Activated CD8-positive, alpha-beta memory T cell treated with anti-CD3 and anti-CD28 coated beads, Interleukin-2, amount 50 U/mL, for 4 hours (primary cell): ENCODE measurements at places on chromosomes 5 and 9.
A peak's percentile ranks its signal among the peaks of the same experiment; 100 is the strongest.

- DNase-seq = no peak
These were observed 14.4 kb upstream of the CEP78 start for GRCh38 chr9:78221425-78221824.

GRCh38 chr5:133944263-133945185 is 23.9 kb downstream of the C5orf15 start:
- no peak for DNase-seq

DNA sequence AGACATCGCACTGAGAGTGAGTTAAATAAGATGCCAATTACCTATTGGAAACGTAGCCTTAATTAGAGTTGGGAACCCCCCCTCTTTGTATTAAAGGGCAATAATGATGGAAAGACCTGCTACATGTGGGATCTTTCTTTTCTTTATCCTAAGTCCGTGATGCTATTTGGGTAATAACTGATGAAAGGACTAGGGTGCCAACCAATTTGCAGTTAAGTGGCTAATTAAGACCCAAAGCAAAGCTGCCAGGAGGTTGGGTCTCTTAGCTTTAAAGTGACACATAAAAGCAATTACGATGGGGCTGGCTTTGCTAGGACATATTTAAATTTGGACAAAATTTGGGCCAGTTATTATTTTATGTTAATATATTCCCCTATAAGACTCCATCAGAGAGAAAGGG is 728.8 kb downstream of the NR2F1-AS1 start:
- no peak for DNase-seq

GRCh38 chr9:17005056-17005823 is 129.6 kb upstream of the CNTLN start:
- DNase-seq = no peak

- DNase-seq = no peak
These were observed 44.1 kb upstream of the SYNPO start for GRCh38 chr5:150596313-150596712.

DNA sequence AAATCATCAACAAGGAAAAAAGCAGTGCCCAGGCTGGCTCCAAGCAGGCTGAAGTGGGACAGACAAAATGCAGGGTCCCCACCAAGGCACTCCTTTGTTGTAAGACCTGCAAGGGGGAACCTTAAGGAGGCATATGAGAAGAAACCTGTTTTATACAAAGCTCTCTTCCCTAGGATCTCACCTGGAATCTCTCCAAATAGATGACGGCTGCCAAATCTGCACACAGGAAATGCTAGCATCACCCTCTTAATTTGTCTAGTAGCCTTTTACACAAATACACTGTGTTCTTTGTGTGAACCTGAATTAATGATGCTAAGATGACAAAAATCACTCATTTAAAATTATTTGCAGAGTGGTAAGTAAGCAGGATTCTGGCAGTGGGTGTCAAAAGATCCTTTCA is 280.2 kb downstream of the SPOCK1 start:
- DNase-seq = no peak

- no peak for DNase-seq
These were observed 192.2 kb upstream of the C9orf72 start for GRCh38 chr9:27765266-27766072.

GRCh38 chr9:136921307-136921706 is 23.2 kb downstream of the FBXW5 start:
- no peak for DNase-seq

- no peak for DNase-seq
These were observed 7.2 kb upstream of the LCN2 start for GRCh38 chr9:128142061-128142460.

DNA sequence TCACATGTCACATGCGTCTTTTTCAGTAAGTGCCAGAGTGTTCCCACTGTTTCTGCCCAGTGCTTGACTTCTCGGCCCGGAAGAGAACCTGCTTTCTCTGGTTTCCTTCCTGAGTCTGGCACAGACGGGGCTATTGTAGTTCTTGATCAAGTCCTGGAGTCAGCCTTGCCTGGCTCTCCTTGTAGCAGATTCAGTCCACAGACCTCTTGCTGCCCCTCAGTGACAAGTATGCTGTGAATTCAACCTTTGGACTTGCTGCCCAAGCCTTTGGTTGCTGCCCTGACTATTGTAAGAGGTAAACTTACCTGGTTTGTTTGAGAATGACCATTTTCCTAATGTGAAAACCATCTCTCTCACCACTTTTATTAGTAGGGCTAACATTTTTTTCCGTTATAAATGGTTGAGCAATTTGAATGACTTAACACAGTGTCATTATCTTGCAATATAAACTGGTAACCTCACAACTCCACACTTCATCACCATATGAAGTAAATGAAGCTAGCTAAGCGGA is 24.7 kb downstream of the ZBTB34 start:
- DNase-seq = no peak

DNA sequence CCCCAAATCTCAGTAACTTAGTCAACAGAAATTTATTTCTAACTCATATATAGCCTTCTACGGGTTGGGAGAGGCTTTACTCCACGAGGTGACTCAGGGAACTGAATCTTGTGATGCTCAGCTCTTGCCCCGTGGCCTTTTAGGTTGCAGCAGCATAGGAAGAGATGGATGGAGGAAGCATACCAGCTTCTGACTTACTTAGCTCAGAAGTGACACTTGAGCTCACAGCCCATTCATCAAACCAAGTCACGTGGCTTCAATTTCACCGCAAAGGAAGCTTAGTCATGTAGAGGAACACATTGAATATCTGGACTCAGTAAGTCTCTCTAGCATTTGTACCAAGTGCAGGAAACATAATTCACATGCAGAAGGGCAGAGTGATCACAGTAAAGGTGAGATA is 124.1 kb upstream of the KCNN2 start:
- DNase-seq = no peak

DNA sequence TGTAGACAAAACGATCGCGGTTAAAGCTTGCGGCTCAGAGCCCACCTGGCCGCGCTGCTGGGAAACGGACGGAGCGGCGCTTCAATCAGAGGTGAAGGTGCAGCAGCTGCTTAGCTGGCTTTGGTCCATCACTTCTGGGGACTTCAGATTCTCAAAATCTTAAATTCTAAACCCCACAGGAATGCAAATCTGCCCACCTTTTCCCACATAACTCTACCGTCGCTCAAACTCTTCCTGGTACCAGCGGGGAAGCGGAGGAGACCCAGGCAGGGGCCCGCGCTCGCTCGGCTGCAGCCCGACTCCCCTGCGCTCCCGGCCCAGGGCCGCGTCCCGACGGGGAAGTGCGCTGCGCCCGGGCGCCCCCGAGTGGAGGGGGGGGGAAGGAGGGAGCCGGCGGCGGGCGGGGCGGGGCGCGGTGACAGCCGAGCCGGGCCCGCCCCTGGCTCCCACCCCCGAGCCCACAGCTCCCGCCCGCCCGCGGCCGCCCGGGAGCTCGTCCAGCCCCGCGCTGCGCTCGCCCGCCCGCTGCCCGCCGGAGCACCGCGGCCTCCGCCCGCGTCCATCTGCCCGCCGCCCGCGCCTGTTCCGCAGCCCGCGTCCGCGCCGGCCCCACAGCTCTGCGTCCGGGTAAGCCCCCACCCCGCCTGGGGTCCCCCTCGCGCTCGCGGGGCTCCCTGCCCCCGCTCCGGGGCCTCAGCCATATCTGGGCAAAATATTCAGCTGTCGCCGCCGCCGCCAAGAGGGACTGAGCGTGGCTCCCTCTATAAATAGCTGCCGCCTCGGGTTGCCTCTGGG is at the start of gene TMOD1:
Gene TMOD1, plus strand, starts transcription at position 490 of the 795 bp plus-strand sequence. CDS start 22,523 bp downstream, outside the sequence.
- DNase-seq = peak; percentile 47

DNA sequence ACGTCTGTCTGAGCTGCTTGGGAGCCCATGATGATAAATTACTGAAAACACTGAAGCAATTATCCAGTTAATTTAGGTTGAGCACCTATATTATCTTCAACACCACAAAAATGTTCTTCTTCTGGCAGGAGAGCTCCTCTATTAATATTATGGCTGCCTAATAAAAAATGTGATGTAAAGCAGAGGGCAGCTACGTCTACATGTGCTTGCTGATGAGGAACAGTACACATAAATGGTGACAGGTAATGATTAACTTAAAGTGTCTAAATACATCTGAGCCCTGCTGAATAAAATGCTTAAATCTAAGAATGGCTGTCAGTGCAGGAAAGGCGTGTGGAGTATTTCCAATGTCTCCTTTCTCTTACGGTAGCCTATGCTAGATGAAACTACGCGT is 131.3 kb upstream of the NR3C1 start:
- no peak for DNase-seq

DNA sequence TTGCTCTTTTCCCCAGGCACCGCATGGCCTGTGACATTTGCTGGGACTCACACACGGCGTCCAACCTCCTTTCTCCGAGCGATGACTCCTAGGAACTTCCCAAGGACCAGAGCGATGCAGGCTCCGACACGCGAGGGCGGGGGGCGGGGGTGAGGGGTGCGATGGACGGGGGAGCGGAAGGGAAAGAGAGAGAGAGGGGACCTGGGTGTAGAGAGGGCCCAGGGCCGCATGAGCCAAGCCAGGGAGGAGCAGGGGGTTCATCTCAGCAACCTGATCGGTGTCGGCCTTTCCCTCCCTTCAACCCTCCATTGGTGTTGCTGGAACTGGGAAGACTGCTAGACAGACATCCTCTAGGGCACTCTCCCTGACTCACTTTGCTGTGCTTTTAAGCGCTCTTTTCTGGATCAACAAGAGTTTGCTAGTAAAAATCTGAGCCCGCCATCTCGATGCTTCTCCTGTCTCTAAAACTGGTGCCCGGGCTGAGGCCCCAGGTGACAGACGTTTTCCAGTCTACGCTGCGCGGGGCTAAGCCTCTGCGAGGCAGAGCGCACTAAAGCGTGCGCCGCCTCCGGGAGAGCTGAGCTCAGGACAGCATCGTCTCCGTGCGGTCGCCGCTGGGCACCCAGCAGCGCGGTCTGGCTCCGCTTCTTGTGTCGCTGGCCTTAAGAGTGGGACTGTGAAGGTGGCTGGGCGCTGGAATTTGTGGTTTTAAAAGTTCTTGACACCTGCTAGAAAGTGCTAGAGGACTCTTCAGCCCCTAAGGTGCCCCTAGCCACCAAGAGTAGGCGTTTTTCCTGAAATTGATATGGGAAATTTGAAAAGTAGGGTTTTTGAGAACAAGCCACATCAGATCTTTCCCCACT is 1.0 kb upstream of the TSLP start:
- DNase-seq = peak; percentile 22

- DNase-seq = no peak
These were observed 40.4 kb downstream of the BASP1 start for GRCh38 chr5:17257705-17258273.

GRCh38 chr5:154393850-154394249 is 51.9 kb upstream of the SAP30L start:
- no peak for DNase-seq
